Transverse colon (tissue), 4 donors: ENCODE measurements at places on chromosomes 3 and 15. TPM values are rescaled to one million over a fixed set of nuclear protein-coding genes. Genes with fewer than 3 reads are reported as not detected.

The SPTSSB gene
- total RNA-seq, result 0.41 TPM

The MYO5C gene
- total RNA-seq, result 95.8 TPM

The MOBP gene
- total RNA-seq, result 0.27 TPM

The ELL3 gene
- 23.9 TPM for total RNA-seq

The KLHL40 gene
- not detected for total RNA-seq

The ARHGEF26 gene
- total RNA-seq, result 15.0 TPM

The TMC3 gene
- total RNA-seq, result not detected

The A4GNT gene
- not detected for total RNA-seq

The THAP10 gene
- 2.2 TPM for total RNA-seq

The C3orf20 gene
- not detected for total RNA-seq

The ARGFX gene
- total RNA-seq, result not detected

The PROS1 gene
- total RNA-seq, result 16.7 TPM
